ENCODE measurements at places on chromosomes 4 and X. TPM values are rescaled to one million over a fixed set of nuclear protein-coding genes. Genes with fewer than 3 reads are reported as not detected.

The DUSP9 gene
- total RNA-seq: 6.3 TPM

The PIN4 gene
- 14.7 TPM for total RNA-seq

The FAM184B gene
- 3.1 TPM for total RNA-seq

The CT83 gene
- total RNA-seq: not detected

The DCAF12L1 gene
- 0.24 TPM for total RNA-seq

The TRPC5OS gene
- total RNA-seq: 4.8 TPM

The MTTP gene
- 5.1 TPM for total RNA-seq

The RBM46 gene
- 3.9 TPM for total RNA-seq

The ARX gene
- not detected for total RNA-seq

The HPF1 gene
- 28.6 TPM for total RNA-seq

The SSX4 gene
- not detected for total RNA-seq

The VSIG4 gene
- total RNA-seq: 45.0 TPM

The UGDH gene
- 77.5 TPM for total RNA-seq

The HSFX1 gene
- total RNA-seq: 3.9 TPM

The SSX4B gene
- total RNA-seq: not detected

The LDB2 gene
- 12.0 TPM for total RNA-seq

The ZBTB49 gene
- 2.9 TPM for total RNA-seq

The CCNG2 gene
- total RNA-seq: 119 TPM

The CCNA2 gene
- 5.5 TPM for total RNA-seq

The SSX3 gene
- total RNA-seq: not detected

The MAGEA12 gene
- not detected for total RNA-seq

The WWC2 gene
- total RNA-seq: 36.8 TPM

The OGT gene
- 85.0 TPM for total RNA-seq

The KLF3 gene
- total RNA-seq: 25.0 TPM

The N4BP2 gene
- total RNA-seq: 20.9 TPM

The DCLK2 gene
- total RNA-seq: 8.9 TPM

The TLR6 gene
- 13.5 TPM for total RNA-seq

The PWWP3B gene
- total RNA-seq: 9.6 TPM

The RNF150 gene
- 8.7 TPM for total RNA-seq

The ADGRL3 gene
- total RNA-seq: 101 TPM

The MAGEA8 gene
- 4.3 TPM for total RNA-seq

The LONRF3 gene
- total RNA-seq: not detected

The MANBA gene
- 46.7 TPM for total RNA-seq

The MFAP3L gene
- total RNA-seq: 2.9 TPM

The SPANXN3 gene
- total RNA-seq: not detected

The CT45A1 gene
- total RNA-seq: not detected

The SSX1 gene
- total RNA-seq: not detected

The MAGEA9 gene
- not detected for total RNA-seq

The SH3D19 gene
- total RNA-seq: 158 TPM

The HMGB2 gene
- 62.4 TPM for total RNA-seq
